ENCODE measurements at places on chromosomes 16 and 17. TPM values are rescaled to one million over a fixed set of nuclear protein-coding genes. Genes with fewer than 3 reads are reported as not detected.
A peak's percentile ranks its signal among the peaks of the same experiment; 100 is the strongest.

The RPL23 gene
- total RNA-seq: 1,150 TPM

DNA sequence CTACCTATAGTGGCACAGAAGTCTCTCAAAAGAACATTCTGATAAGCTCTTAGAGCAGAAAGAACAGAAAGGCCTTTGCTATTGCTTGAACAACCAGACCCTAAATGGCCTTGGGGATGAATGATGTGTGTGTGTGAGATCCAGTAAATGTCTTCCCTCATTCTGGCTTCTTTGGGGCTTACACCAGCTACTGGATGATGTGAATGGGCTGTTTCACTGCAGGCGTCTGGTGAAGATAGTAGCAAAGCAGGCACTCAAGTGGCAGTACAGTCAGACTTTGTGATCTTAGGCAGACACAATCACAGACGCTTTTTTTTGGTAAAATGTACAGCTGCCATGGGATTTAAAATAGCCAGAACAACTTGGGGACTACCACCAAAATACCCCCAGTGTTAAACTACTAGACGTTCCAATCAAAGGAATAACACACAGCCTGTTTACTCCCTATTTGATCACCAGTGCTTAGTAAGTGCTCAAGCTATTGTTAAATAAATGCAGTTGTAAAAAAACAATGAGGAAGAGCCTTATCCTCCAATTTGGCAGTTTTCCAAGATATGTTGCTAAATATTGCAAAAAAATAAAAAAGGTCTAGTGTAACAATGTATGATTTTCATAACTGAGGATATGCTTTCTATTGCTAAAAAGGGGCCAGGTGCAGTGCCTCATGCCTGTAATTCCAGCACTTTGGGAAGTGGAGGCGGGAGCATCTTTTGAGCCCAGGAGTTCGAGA is 17.9 kb downstream of the NDUFAB1 start:
- H3K36me3 ChIP-seq: peaks cover 11% of the 10 kb centered on the region
- H3K27me3 ChIP-seq: no peaks in the 10 kb centered on the region
- no peak for DNase-seq
- no peak overlapping the region for H3K27ac ChIP-seq

The SRP68 gene
- 60.9 TPM for total RNA-seq

DNA sequence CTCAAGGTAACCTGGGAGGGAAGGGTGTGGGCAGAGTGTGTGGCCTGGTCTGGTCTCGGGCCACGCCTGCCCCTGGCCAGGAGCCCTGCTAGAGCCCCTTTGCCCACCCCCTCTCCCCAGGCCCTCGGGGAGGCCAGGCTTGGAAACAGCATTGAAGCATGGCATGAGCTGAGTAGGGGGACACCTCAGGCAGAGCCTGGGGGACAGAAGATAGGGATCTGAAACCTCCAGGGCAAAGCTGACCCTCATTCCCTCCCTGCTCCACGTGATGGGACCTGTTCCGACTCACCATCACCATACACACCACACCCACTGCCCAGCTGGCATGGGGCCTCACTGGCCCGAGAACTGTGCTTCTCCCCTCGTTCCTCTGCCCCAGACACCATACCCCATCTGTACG is 2.5 kb downstream of the RFNG start:
- no peak overlapping the region for H3K4me3 ChIP-seq
- no peak overlapping the region for H3K27ac ChIP-seq
- no peaks in the 10 kb centered on the region for H3K4me1 ChIP-seq
- H3K36me3 ChIP-seq: no peaks in the 10 kb centered on the region
- DNase-seq: no peak
- H3K27me3 ChIP-seq: no peaks in the 10 kb centered on the region

DNA sequence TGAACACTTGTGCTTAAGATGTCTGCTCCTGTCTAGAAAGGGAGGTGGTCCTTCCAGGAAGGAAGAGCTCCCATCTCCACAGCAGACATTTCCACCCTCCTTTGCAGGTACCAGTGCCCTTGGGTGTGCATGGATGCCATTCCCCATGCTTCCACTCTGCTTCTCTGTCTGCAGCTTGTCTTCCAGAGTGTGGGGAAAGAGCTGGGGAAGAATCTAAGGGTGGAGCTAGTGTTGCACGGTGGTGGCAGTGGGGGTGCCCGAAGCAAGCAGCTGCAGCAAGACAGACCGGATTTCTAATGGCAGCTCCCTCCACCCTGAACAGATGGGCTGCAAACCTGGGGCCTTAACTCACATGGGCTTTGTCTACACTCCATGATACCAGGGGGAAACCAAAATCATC is 22.6 kb upstream of the HOXB13 start:
- no peaks in the 10 kb centered on the region for H3K36me3 ChIP-seq
- no peak overlapping the region for H3K4me3 ChIP-seq
- no peaks in the 10 kb centered on the region for H3K4me1 ChIP-seq
- no peak overlapping the region for H3K27ac ChIP-seq
- H3K27me3 ChIP-seq: peaks cover 2% of the 10 kb centered on the region

DNA sequence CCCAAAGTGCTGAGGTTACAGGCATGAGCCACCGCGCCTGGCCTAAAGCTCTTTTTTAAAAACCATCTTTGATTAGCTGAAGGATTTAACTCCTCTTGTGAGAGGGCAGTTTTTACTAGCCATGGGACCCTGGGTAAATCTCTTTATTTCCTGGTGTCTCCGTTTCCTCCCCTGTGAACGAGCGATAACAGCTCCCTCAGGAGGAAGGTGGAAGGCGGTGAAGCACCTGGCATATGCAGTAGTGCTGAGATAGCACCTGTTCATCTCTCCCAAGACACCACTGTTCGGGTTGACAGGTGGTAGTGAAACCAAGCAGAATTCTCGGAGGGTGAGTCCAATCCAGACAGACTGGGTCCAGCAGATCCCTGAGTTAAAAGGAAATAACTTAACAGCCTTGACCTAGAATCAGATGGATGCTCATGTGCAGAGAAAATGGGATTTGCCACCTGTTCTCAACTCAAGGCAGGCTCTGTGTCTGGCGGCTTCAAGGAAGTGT is 86.2 kb downstream of the CRISPLD2 start:
- no peak overlapping the region for H3K4me3 ChIP-seq
- H3K36me3 ChIP-seq: no peaks in the 10 kb centered on the region
- no peaks in the 10 kb centered on the region for H3K27me3 ChIP-seq

DNA sequence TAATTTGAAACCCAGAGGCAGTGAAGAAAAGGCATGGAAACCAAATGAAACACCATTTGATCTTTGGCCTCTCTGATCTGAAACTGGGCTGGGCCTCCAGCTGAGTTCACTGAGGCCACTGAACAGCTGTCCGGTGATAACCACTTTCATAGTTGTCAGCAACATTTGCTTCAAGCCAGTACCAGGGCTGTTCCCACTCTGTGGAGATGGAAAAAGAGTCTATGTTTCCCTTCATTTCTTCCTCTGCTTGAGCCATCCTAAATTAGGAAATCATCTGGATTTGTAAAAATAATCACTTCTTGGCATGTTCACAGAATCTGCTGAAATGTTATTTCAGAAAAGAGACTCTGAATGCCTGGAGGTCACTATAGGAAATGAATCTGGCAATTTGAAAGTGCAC is 119.3 kb downstream of the STX8 start:
- no peaks in the 10 kb centered on the region for H3K27me3 ChIP-seq
- H3K36me3 ChIP-seq: no peaks in the 10 kb centered on the region
- H3K4me1 ChIP-seq: peaks cover 4% of the 10 kb centered on the region

GRCh38 chr17:57104461-57105175 is 19.6 kb downstream of the AKAP1 start:
- no peak overlapping the region for H3K4me3 ChIP-seq
- no peaks in the 10 kb centered on the region for H3K4me1 ChIP-seq
- DNase-seq: no peak
- H3K27ac ChIP-seq: no peak overlapping the region
- H3K27me3 ChIP-seq: no peaks in the 10 kb centered on the region

DNA sequence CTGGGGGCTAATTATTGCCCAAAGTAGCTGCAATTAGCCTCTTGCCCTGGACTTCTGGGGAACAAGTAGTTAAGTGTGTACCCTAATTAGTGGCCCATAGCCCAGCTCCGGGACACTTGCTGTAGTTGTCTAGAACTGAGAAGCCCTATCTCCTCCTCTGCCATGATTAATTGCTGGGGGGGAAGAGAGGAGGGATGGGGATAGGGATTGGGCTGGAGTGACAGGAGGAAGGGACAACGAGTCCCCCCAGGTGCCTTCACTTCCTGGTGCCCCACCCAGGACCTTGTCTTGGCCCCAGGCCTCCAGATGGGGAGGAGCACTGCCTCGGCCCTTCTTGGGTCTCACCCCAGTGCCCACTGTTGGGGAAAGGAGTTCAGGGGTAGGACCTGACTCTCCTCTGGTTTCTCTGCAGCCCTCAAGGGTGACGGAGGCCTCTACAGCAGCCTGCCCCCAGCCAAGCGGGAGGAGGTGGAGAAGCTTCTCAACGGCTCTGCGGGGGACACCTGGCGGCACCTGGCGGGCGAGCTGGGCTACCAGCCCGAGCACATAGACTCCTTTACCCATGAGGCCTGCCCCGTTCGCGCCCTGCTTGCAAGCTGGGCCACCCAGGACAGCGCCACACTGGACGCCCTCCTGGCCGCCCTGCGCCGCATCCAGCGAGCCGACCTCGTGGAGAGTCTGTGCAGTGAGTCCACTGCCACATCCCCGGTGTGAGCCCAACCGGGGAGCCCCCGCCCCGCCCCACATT is 17.4 kb downstream of the NGFR start:
- H3K4me1 ChIP-seq: no peaks in the 10 kb centered on the region
- H3K27ac ChIP-seq: no peak overlapping the region
- no peak for DNase-seq

The KIF18B gene
- 0.16 TPM for total RNA-seq

The STH gene
- not detected for total RNA-seq

DNA sequence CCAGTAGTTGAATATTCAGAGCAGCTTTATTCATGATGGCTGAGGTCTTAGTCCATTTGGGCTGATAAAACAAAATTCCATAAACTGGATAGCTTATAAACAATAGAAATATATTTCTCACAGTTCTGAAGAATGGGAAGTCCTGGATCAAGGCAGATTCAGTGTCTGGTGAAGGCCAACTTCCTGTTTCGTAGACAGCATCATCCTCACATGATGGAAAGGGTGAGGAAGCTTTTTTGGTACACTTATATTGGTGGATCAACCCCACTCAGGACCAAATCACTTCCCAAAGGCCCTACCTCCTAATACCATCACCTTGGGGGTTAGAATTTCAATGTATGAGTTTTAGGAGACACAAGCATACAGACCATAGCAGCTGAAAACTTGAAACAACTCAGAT is 224.2 kb downstream of the CYB561 start:
- H3K4me3 ChIP-seq: no peak overlapping the region
- no peak for DNase-seq
- H3K27ac ChIP-seq: no peak overlapping the region
- H3K4me1 ChIP-seq: no peaks in the 10 kb centered on the region
- H3K27me3 ChIP-seq: no peaks in the 10 kb centered on the region

The CYBC1 gene
- 59.9 TPM for total RNA-seq

DNA sequence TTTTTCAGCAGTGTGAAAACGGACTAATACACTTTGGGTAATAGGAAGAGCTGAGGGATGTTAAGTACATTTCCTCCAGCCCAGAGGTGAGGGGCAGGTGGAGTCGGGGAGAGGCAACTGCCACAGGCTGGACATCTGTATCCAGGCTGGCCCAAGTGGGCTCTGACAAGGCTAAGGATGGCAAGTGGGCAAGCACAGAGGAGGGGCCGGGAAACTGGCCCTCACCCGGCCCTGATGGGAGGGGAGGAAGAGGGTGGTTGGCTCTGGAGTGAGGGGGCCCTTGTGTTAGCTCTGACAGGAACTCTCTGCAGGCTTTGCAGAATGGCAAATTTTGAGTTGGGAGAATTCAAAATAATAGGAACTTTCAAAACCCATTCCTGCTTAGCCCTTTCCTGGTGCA is 251.0 kb upstream of the TNRC6C start:
- no peak for DNase-seq
- H3K36me3 ChIP-seq: no peaks in the 10 kb centered on the region
- H3K4me1 ChIP-seq: no peaks in the 10 kb centered on the region
- H3K27ac ChIP-seq: no peak overlapping the region
- H3K4me3 ChIP-seq: no peak overlapping the region

DNA sequence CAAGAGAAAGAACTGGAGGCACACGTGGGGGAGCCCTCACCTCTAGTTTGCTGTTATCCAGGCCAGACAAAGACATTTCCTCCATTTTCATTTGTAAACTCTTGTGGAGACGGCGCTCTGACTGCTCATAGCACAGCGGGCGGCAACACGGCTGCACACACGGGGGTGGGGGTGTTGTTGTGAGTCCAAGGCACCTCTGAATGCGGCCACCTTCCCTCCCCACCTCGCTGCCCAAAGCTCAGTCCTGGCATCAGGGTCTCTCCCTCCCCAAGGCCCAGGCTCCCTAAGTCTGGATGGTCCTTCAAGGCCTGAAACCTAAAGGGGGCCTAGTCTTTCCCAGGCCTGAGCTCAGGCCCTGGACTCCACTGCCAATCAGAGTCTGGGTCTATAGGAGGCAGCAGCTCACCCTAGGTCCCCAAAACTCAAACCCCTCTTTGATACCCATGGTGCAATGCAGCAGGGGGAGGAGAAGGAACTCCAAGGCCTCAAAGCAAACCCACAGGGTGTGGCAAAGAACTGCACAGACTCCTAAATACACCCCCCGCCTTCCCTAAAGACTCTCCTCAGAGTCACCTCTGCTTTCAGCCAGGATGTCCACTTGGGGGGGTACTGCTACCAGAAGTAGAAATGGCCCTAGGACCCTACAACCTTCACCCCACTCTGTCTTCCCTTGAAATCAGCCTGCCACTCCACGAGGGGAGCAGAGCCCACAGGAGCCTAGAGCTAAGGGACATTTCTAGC is 1.5 kb downstream of the ATXN7L3 start:
- peak overlapping the region; percentile 84 for H3K27ac ChIP-seq
- no peaks in the 10 kb centered on the region for H3K27me3 ChIP-seq
- no peaks in the 10 kb centered on the region for H3K36me3 ChIP-seq
- no peak for DNase-seq
- H3K4me1 ChIP-seq: no peaks in the 10 kb centered on the region
- peak overlapping the region; percentile 92 for H3K4me3 ChIP-seq

GRCh38 chr16:65524997-65525396 is 403.1 kb upstream of the CDH11 start:
- DNase-seq: no peak
- no peaks in the 10 kb centered on the region for H3K36me3 ChIP-seq
- H3K4me3 ChIP-seq: no peak overlapping the region
- H3K27ac ChIP-seq: no peak overlapping the region
- no peaks in the 10 kb centered on the region for H3K27me3 ChIP-seq

DNA sequence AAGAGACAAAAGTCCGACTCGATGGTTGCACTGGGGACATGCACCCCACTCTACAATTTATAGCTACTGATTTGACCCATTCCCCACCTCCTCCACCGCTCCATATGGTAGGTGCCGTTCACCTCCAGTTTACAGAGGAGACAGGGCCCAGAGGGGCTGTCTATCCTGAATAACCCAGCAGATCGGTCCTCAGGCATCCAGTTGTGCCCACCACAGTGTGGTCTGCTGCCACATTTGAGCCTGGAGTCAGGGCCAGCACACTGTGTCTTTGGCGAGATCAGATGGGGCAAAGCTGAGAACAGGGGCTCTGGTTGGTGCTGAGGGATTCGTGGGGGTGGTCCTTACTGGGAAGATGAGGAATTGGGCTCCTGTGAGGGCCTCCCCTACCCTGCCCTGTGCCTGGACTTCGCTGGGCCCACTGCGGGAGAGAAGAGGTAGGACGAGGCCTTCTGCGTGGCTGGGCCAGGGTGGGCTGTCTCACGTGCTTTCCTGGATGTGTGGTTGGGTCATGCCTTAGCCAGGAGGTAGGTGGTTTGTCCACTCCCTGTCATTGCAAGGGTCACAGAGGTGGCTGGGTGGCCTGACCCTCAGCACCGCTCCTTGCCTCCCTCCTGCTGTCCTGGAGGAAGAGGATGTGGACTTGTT is 2.8 kb downstream of the ADCY7 start:
- H3K4me3 ChIP-seq: no peak overlapping the region
- H3K36me3 ChIP-seq: no peaks in the 10 kb centered on the region
- H3K27me3 ChIP-seq: no peaks in the 10 kb centered on the region
- H3K27ac ChIP-seq: no peak overlapping the region

All from aorta (tissue), 5 donors.